Nasal cavity respiratory epithelium epithelial cell of viscerocranial mucosa (primary cell): ENCODE measurements at places on chromosomes 11 and 22. TPM values are rescaled to one million over a fixed set of nuclear protein-coding genes. Genes with fewer than 3 reads are reported as not detected.

The SYTL2 gene
- total RNA-seq, result 2.4 and 9.0 TPM in 2 replicates

The RTN4RL2 gene
- total RNA-seq, result under 0.01 TPM in 1 of 2 replicates, not detected in the other

The SMIM35 gene
- not detected in 2 replicates for total RNA-seq

The TAGLN gene
- total RNA-seq, result 90.6 and 388 TPM in 2 replicates

The FAM118B gene
- total RNA-seq, result 17.4 and 23.8 TPM in 2 replicates

The CAVIN3 gene
- 7.0 and 18.5 TPM in 2 replicates for total RNA-seq

The ABCC8 gene
- not detected in 2 replicates for total RNA-seq

The KCNJ11 gene
- total RNA-seq, result 0.36 and 1.0 TPM in 2 replicates

The OR4X2 gene
- total RNA-seq, result not detected in 2 replicates

The CHADL gene
- total RNA-seq, result 1.4 and 2.1 TPM in 2 replicates
